ENCODE measurements at places on chromosomes 4 and X. TPM values are rescaled to one million over a fixed set of nuclear protein-coding genes. Genes with fewer than 3 reads are reported as not detected.
A peak's percentile ranks its signal among the peaks of the same experiment; 100 is the strongest.

Gene MTHFD2L
- 15.0 TPM for total RNA-seq

Gene SPATA4
- total RNA-seq = 0.20 TPM

Gene COX7B2
- total RNA-seq = not detected

Gene NUP54
- 53.9 TPM for total RNA-seq

Gene ADGRG4
- not detected for total RNA-seq

Gene ZNF630
- not detected for total RNA-seq

Gene IL21
- total RNA-seq = 0.12 TPM

Gene NUDT10
- total RNA-seq = not detected

Gene COQ2
- 20.6 TPM for total RNA-seq

Gene UGT2B7
- total RNA-seq = not detected

Gene P2RY4
- not detected for total RNA-seq

DNA sequence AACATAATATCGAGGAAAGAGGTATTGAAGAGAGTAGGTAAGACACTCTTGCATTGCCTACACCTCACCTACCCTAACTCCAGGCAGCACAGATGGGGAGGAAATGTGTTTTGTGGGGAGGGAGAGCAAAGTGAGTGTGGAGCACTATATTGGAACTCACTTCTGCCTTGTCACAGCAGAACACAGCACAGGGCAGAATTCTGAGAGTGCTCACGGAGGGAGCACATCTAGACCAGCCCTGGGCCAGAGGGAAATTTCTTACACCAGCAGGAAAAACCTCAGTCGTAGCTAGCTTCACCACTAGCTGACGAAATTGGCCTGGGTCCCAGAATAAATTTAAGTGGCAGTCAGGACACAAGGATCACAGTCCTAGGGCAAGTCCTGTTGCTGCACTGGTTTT, 517.3 kb downstream of the TMA16 start:
- no peak for DNase-seq
- no peaks in the 10 kb centered on the region for H3K27me3 ChIP-seq
- H3K4me3 ChIP-seq = no peak overlapping the region

DNA sequence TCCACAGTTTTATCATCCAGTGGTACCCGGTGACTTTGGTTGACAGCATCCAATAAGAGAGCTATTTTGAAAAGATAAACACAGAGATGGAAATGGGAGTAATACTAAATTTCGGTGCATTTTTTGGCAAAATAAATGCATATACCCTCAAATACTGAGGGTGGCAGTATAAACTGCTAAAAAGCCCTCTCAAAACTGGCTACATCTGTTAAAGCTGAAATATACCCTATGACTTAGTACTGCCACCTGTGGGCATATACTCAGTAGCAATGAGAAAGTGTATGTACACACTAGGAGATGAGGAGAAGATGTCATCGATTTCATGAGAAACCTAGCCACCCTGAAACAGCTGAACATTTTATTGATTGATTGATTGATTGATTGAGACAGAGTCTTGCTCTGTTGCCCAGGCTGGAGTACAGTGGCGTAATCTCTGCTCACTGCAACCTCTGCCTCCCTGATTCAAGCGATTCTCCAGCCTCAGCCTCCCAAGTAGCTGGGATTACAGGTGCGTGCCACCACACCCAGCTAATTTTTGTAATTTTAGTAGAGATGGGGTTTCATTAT, 12.2 kb upstream of the TMEM128 start:
- H3K4me3 ChIP-seq = no peak overlapping the region
- H3K27me3 ChIP-seq = no peaks in the 10 kb centered on the region
- peak; percentile 74 for DNase-seq

- H3K27ac ChIP-seq = no peak overlapping the region
- DNase-seq = no peak
- H3K27me3 ChIP-seq = no peaks in the 10 kb centered on the region
- H3K36me3 ChIP-seq = no peaks in the 10 kb centered on the region
Measured at GRCh38 chr4:108700081-108700757, 49.8 kb downstream of the OSTC start.

GRCh38 chr4:56215901-56216300, 171.4 kb downstream of the AASDH start:
- peaks cover 6% of the 10 kb centered on the region for H3K4me1 ChIP-seq
- H3K27ac ChIP-seq = no peak overlapping the region
- H3K4me3 ChIP-seq = no peak overlapping the region
- DNase-seq = peak; percentile 33

DNA sequence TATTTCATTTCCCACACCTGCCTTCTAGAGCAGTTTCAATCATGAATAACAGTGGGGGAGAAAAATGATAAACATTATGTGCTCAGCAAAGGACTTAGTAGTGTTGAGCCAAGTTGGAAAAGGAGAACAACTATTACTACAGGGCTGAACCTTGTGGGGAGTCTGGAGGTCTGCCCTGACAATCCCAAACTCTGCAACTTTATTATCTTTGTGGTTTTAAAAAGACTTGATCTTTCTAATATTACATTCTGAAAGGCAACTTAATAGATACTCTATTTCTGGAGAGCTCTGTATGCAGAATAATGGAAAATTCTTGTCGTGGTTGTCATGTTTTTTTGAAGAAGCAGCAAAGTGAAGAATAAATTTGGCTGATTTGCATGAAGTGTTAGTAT, 116.1 kb downstream of the SPCS3 start:
- no peak for DNase-seq
- H3K27me3 ChIP-seq = no peaks in the 10 kb centered on the region
- no peak overlapping the region for H3K27ac ChIP-seq
- no peaks in the 10 kb centered on the region for H3K36me3 ChIP-seq

- H3K27me3 ChIP-seq = no peaks in the 10 kb centered on the region
- peak overlapping the region; percentile 78 for H3K4me3 ChIP-seq
- H3K4me1 ChIP-seq = peaks cover 13% of the 10 kb centered on the region
- H3K27ac ChIP-seq = peak overlapping the region; percentile 68
- DNase-seq = no peak
- no peaks in the 10 kb centered on the region for H3K36me3 ChIP-seq
Measured at GRCh38 chrX:71253253-71254091, 468 bp downstream of the ZMYM3 start.

GRCh38 chr4:87005690-87006425, 71.0 kb downstream of the AFF1 start:
- H3K27ac ChIP-seq = peak overlapping the region; percentile 90
- H3K4me1 ChIP-seq = peaks cover 14% of the 10 kb centered on the region
- H3K36me3 ChIP-seq = no peaks in the 10 kb centered on the region
- no peak for DNase-seq
- peak overlapping the region; percentile 94 for H3K4me3 ChIP-seq

DNA sequence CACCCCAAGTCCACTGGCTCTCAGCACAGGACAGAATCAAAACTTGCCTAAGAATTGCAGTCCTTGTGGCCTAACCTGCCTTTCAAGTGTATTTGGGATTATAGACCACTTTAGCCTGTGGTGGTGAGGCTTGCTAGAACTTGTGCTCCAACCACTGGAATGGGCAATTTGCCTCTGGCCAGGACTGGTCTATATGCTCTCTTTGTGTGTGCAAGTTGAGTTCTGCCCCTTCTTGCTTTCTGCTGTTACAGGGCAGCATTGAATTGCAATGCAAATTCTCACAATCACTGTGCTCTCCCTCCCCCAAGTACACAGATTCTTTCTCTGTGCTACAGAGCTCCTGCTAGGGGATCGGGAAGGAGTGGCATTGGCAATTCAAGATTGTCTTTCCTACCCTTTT, 233.6 kb upstream of the DIPK2B start:
- H3K4me3 ChIP-seq = no peak overlapping the region
- H3K4me1 ChIP-seq = no peaks in the 10 kb centered on the region
- DNase-seq = no peak
- no peaks in the 10 kb centered on the region for H3K27me3 ChIP-seq
- H3K27ac ChIP-seq = no peak overlapping the region
- H3K36me3 ChIP-seq = no peaks in the 10 kb centered on the region

DNA sequence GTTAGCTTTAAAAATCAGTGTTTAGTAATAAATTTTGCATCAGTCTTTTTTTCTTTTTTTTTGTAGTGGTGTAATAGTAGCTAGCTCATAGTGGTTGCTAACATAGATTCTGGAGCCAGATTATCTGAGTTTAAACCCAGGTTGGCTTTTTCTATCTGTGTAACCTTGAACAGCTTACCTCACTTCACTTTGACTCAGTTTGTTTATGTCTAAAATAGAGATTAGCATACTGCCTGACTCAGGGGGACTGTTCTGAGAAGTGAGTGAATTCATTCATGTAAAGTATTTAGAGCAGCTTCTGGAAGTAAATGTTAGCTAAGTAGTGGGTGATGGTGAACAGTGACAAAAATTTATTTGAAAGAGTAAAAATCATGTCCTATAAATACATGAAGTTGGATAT, 32.9 kb downstream of the CPEB2 start:
- no peaks in the 10 kb centered on the region for H3K27me3 ChIP-seq
- no peak for DNase-seq
- no peak overlapping the region for H3K4me3 ChIP-seq
- H3K36me3 ChIP-seq = no peaks in the 10 kb centered on the region

- no peak for DNase-seq
- H3K27me3 ChIP-seq = no peaks in the 10 kb centered on the region
- H3K36me3 ChIP-seq = no peaks in the 10 kb centered on the region
- no peak overlapping the region for H3K27ac ChIP-seq
- no peak overlapping the region for H3K4me3 ChIP-seq
Measured at GRCh38 chrX:124594017-124594651, 247.8 kb downstream of the SH2D1A start.

DNA sequence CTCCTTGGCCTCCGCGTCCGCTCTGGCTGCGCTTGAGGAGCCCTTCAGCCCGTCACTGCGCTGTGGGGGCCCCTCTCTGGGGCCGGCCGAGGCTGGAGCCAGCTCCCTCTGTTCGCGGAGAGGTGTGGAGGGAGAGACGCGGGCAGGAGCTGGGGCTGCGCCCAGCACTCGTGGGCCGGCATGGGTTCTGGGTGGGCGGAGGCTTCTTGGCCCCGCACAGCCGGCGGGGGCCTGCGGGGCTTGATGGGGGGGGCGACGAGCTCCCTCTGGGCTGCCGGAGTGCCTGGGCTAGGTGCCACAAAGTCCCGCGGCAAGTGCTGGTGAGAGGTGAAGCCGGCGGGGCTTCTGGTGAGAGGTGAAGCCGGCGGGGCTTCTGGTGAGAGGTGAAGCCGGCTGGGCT, 61.9 kb downstream of the ANKRD50 start:
- no peaks in the 10 kb centered on the region for H3K27me3 ChIP-seq
- no peaks in the 10 kb centered on the region for H3K4me1 ChIP-seq
- no peak overlapping the region for H3K4me3 ChIP-seq
- no peak overlapping the region for H3K27ac ChIP-seq
- no peak for DNase-seq

DNA sequence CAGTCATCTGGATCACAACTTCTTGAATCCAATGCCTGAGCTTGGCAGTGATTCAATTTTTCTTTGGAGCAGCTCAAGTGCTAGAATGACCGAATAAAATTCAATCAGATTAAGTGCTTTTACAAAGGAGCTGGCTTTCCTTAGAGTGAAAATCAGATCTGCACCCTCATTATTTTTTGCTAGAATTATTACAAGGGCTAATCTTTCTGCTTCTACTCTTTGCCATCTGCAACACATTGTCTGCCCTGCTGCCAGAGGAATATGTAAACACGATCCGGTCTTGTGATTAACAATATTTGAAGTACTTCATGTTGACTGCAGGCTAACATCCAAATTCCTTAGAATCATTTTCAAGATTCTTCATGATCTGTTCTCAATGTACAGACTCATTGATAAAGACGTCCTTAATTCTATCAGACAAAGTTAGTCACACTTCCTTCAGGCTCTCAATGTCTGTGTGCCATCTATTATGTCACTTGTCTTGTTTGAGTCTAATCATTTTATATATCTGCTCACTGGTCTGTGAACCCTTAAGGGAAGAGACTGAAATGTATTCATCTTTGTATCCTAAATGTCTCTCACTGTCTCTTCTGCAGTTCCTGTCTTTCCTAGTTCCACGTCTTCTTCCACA, 531.2 kb downstream of the GALNTL6 start:
- no peaks in the 10 kb centered on the region for H3K36me3 ChIP-seq
- H3K4me1 ChIP-seq = no peaks in the 10 kb centered on the region
- no peak overlapping the region for H3K27ac ChIP-seq
- no peaks in the 10 kb centered on the region for H3K27me3 ChIP-seq
- H3K4me3 ChIP-seq = no peak overlapping the region
- DNase-seq = no peak

DNA sequence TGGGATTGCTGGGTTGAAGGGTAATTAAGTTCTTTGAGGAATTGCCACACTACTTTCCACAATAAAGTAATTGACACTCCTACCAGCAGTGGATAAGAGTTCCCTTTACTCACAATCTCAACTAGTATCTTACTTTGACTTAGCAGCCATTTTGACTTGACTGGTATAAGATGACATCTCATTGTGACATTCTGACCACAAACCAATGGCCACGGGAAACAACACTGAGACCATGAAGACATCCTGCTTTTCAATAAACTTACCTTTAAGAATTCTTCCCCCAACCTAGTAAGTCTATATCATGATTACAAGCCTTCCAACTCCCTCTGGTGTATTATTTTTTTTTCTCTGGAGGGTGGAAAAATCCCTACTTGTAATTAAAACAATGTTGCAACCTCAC, 66.9 kb upstream of the WDR1 start:
- DNase-seq = no peak
- no peaks in the 10 kb centered on the region for H3K4me1 ChIP-seq
- no peaks in the 10 kb centered on the region for H3K36me3 ChIP-seq
- no peak overlapping the region for H3K4me3 ChIP-seq

DNA sequence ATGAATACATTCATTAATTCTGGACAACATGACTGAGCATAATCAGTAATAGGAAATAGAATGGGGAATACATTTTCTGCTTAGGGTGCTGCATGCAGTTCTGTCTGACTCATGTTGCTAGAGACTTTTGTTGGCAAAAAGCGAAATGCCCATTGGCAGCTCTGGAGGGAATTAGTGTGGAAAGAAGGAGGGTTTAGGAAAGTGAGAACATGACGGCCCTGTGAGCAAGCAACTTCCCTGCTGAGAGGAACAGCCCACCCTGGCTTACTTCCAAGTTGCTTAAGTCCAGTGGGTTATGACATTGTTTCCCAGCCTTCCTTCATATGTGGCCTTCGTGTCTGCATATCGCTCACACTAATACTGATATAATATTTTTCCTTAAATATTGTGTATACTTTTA, 13.8 kb downstream of the MAD2L1 start:
- peaks cover 4% of the 10 kb centered on the region for H3K4me1 ChIP-seq
- H3K27me3 ChIP-seq = no peaks in the 10 kb centered on the region
- H3K36me3 ChIP-seq = no peaks in the 10 kb centered on the region
- no peak for DNase-seq

GRCh38 chr4:10403633-10404445, 53.4 kb downstream of the ZNF518B start:
- H3K27me3 ChIP-seq = no peaks in the 10 kb centered on the region
- no peak overlapping the region for H3K27ac ChIP-seq
- DNase-seq = peak; percentile 31

DNA sequence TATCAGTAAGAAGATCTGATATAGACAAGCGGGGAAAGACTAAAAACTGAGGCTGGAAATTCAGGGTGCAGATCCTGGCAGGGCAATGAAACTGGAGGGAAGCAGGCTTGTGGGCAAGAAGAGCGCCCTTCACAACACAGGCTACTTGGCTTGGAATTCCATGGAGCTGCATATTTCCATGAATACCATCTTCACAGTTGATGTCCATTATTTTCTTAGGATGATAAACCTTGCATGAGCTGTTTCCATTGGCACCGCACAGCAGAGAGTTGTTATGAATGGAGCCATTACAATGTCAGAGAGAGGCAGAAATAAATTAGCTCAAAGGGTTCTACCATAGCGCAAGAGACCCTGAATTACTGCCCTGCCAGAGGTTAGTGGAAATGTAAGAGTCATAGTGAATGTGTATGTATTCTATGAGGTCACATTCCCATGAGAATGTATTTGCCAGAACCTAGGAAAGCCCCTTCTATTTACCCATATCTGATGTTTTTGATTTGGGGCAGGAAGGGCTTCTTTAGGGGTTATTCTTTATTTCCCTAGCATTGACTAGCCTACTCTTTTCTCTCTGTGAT, 215.6 kb downstream of the PALLD start:
- no peak overlapping the region for H3K27ac ChIP-seq
- H3K4me1 ChIP-seq = peaks cover 6% of the 10 kb centered on the region
- no peaks in the 10 kb centered on the region for H3K27me3 ChIP-seq
